Fibroblast of skin of right biceps (primary cell): ENCODE measurements at places on chromosomes 5 and 9.

GRCh38 chr9:6975198-6975597 is 217.4 kb downstream of the KDM4C start:
- DNase-seq, result no peak

DNA sequence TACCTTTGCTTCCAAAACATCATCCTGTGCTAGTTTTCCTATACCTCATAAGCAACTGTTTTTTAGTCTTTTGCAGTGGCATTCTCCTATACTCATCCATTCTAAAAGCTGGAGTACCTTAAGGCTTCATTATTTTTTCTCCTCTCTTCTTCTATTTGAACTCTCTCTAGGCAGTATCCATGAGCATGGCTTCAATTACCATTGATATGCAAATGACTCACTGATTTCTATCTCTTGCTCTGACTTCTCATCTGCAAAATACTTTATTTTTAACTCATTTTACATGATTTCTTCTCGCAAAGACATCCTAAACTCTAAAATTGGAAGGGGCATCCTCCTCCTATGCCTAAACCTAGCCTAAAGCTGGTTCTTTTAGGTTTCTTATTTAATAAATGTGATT is 365.1 kb upstream of the NUDT12 start:
- DNase-seq, result peak; percentile 36

- no peak for DNase-seq
These were observed 58.7 kb downstream of the PRDM6 start for GRCh38 chr5:123147741-123148140.

DNA sequence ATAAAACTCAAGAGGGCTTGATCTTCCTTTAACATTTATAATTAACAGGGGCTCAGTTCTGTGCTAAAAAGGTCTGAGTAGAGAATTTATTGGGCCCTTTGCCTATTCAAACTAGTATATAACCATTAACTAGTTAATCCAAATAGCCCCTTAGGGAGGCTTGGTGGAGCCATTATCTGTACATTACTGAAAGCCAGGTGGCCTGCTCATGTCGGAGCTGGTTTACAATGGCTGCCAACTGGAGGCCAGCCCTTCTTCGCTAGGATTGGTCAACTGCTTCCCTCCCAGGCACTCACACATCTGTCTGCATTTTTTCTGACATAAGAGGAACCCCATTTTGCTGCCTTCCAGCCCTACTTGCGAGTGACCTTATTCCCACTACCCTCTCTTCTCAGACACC is 30.4 kb upstream of the NDFIP1 start:
- DNase-seq, result no peak

GRCh38 chr5:88602584-88602983 is 280.4 kb downstream of the MEF2C start:
- no peak for DNase-seq

GRCh38 chr5:171776770-171777759 is 8.6 kb upstream of the SMIM23 start:
- peak; percentile 69 for DNase-seq

DNA sequence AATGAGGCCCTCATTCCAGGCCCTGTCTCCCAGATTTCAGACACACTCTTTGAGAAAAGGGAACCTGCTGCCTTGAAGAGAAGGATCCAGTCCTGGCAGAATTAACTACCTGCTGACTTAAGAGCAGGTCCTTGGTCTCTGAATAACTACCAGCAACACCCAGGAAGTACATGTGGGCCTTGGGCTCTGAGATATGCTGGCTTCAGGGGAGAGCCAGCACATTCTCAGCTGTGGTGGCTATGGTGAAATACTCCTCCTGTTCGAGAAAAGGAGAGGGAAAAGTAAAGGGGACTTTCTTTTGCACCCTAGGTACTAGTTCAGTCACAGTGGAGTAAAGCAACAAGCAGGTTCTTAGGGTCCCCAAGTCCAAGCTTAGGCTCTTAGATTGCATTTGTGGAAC is 120.0 kb downstream of the HMHB1 start:
- no peak for DNase-seq

DNA sequence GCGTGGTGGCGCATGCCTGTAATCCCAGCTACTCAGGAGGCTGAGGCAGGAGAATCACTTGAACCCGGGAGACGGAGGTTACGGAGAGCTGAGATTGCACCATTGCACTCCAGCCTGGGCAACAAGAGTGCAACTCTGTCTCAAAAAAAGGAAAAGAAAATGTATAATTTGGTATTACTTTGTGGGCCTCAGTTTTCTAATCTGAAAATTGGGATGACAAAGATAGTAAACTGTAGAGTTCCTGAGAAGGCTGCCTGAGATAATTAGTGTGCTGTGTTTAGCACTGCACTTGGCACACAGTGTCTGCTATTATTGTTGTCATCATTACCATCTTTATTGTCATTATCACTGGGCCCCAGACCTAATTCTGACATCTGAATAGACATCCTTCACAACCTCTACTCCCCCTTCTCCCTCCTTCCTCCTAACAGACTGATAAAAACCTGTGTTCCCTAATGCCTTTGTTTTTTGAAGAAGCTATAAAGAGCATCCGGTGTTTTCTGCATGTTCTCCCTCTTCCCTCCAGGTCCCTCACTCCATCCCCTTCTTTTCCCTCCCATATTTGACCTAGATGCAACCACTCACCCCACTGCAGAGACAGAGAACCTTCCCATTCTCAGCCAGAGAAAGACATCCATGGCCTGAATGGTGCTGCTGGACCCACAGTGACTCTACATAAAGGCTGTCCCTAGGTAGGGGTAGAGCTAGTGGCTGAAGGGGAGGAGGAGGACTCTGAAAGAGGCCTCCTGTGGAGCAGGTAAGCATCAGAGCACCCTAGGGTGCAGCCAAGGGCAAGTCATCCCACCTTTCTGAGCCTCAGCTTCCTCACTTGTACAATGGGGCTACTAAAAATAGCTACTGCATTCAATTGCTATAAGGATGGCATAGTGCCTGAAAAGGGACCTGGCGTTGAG is 15.7 kb upstream of the CYSTM1 start:
- no peak for DNase-seq

GRCh38 chr5:144088206-144089064 is 82.0 kb downstream of the YIPF5 start:
- DNase-seq, result peak; percentile 33

- DNase-seq, result peak; percentile 40
These were observed 50.7 kb upstream of the UBAC1 start for GRCh38 chr9:136011703-136012496.

DNA sequence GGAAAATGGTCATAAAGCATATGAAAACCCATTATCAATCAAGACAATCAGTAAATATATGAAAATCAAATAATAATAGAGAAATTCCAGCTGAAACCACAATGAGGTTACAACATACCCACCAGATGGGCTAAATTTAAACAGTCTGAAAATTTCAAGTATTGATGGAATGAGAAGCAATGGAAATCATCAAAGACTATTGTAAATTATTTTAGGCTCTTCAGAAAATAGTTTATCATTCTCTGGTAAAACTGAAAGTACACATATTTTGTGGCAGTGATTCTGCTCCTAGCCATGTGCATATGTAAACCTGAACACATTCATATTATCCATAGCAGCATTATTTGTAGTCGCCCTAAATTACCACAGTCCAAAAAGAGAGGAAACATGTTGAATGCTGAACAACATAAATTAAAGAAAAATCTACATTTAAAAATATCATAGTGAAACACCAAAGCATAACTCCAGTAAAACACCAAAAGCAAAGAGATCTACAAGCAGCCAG is 215.3 kb downstream of the PRELID2 start:
- DNase-seq, result peak; percentile 9

DNA sequence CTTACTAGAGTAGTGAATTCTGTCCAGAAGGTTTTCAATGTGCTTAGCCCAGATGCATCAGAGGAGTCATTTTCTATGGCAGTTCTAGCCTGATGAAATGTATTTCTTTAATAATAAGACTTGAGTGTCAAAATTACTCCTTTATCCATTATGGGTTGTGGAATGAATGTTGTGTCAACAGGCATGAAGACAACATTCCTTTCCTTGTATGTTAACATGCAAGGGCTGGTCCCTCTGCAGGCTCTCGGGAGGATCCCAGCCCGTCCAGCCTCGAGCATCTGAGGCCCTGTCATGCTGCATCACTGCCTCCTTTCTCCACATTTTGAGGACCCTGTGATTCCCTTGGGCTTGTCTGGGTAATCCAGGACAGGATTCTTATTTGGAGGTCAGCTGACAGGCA is 42.9 kb upstream of the FAM120AOS start:
- DNase-seq, result no peak

DNA sequence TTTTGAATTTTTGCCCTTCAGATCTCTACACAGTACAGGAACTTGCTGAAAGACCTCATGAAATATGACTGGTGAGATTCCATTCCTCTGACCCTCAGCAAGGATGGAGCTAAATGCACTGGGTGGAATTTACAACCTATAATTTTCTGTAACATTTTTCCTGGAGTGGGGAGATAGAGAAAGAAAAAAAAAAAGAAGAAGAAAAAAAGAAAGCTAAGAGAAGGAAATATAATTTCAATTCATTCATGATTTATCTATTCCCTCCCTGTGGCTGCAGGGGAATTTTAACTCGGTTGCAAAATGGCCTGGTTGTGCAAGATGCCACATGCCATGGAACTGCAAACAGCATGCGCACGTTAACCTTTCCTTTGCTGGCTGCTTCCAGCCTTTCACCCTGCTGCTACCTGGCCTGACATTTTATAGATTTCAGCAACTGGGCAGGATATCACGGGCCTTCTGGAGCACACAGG is 155.4 kb downstream of the FSTL4 start:
- DNase-seq, result peak; percentile 41

DNA sequence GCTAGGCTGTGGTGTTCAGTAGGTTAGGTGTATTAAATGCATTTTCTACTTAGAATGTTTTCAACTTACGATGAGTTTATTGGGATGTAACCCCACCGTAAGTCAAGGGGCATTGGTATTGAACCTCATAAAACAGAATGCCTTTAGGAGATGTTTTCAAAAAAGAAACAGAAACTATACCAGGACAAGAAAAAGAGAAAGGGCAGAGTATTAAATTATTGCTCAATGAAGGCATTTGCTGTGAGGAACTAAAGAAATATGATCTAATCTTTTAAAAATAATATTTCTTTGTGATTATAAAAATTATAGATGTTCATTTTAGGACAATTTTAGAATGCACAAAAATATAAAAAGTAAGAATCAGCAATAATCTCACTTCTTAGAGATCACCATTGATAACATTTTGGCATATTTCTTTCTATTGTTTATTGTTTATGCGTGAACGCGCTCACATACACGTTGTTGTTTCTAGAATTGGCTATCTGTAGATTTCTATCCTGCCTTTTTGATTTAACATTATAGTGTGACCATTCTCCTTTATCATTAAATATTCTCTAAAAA is 8.0 kb downstream of the GALNT12 start:
- no peak for DNase-seq

GRCh38 chr9:128182893-128183588 is 8.3 kb downstream of the CIZ1 start:
- no peak for DNase-seq

GRCh38 chr5:4124221-4124970 is 528.8 kb downstream of the IRX1 start:
- DNase-seq, result peak; percentile 47

- DNase-seq, result no peak
These were observed 29.6 kb upstream of the SLC9A3 start for GRCh38 chr5:553874-554273.

DNA sequence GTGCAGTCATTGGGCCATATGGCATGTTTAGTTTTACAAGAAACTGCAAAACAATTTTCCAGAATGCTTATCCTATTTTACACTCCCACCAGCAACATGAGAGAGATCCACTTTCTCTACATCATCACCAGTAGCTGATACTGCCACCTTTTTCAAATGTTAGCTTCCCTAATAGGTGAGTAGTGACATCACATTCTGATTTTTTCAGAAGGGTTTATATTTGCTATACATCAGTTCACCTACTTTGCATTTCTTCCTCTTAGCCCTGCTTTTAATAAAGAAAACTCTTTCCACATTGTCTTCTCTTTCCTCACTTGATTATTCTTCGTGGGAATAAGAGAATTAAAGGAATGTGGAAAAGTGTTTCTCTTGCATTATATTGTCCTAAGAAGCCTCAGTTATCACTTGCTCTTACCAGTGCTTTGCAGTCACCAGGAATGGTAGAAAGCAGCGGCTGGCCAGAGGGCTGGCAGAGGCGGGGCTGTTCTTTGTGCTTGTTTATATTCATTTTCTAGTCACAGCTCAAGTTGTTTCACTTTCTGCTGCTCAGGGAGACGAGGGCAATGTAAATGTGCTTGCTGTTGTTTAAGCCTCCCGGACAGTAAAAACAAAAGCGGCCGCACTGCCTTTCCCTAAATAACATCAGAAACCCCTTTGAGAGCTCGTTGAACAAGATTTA is 164.8 kb downstream of the HSD17B3 start:
- peak; percentile 56 for DNase-seq

DNA sequence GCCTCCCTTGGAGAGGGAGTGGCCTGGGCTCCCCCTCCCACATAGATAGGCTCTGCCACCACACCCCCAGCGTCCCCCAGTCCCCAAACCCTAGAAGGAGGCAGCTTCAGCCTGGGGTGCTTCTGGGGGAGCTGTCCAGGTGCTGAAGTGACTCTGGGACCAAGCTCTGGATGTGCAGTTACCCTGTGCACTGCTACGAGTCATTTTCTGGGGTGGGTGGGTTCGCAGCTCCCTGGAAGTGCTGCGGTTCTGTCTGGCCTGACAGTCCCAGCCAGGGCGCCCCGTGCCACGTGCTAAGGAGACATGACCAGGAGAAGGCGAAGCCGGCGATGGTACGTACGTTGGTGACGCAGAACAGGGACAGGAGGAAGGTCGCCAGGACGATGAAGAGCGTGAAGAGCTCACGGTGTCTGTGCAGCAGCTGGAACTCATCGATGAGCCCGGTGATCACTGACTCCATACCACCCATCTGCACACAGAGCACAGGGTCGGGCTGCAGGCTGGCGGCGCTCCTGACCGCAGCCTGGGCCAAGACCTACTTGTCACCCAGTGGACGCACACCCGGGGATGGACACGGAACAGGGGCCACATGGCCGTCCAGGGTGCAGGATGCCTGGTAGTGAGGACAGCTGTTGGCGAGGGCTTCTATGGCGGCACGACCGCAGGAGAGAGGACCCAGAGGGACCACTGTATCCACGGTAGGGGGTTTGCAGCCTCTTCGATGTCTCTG is 35.7 kb downstream of the SLC6A3 start:
- peak; percentile 9 for DNase-seq

DNA sequence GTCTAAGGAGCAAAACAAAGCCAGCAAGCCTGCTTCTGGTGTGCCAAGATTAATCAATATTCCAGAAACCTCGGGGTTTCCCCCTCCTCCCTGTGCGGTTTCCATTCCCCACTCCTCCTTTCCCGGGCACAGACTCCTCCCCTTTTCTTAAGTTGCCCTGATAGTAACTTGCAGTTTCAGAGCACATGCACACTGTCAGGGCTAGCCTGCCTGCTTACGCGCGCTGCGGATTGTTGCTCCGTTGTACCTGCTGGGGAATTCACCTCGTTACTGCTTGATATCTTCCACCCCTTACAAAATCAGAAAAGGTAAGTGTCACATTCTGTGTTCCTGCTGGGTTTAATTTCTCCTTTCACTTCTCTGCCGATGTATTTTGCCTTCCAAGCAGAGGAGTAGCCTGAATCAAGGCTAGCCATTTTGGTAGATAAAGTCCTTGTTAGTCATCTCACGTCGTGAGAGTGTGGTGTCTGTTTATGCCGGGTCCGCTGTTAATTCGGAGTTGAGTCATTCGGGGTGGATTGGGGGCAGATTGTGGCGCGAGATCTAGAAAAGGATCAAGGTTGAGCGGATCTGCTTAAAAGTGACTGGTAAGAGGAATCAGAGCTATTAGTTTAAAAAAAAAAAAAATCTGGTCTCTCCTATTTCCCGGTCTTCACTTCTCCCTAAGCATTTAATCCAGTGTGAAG is at the start of gene SLC1A3:
TSS of gene SLC1A3 (plus strand) at position 179 of the 686 bp plus-strand sequence. CDS start 1,818 bp downstream, outside the sequence.
- peak; percentile 88 for DNase-seq
